Stimulated activated CD4-positive, alpha-beta T cell treated with anti-CD3 and anti-CD28 coated beads, Interleukin-12 subunit alpha, Interleukin-12 subunit beta, amount 100 ng/mL, for 4 hours (primary cell): ENCODE measurements at places on chromosomes 11 and 22.

- DNase-seq = no peak
Measured at GRCh38 chr11:71461696-71462095, 8.7 kb downstream of the NADSYN1 start.

- peak; percentile 38 for DNase-seq
Measured at GRCh38 chr11:86800076-86800959, at the start of gene PRSS23. PRSS23 (plus strand) TSS chr11:86800542; CDS start chr11:86807644, 7,102 bp downstream.

DNA sequence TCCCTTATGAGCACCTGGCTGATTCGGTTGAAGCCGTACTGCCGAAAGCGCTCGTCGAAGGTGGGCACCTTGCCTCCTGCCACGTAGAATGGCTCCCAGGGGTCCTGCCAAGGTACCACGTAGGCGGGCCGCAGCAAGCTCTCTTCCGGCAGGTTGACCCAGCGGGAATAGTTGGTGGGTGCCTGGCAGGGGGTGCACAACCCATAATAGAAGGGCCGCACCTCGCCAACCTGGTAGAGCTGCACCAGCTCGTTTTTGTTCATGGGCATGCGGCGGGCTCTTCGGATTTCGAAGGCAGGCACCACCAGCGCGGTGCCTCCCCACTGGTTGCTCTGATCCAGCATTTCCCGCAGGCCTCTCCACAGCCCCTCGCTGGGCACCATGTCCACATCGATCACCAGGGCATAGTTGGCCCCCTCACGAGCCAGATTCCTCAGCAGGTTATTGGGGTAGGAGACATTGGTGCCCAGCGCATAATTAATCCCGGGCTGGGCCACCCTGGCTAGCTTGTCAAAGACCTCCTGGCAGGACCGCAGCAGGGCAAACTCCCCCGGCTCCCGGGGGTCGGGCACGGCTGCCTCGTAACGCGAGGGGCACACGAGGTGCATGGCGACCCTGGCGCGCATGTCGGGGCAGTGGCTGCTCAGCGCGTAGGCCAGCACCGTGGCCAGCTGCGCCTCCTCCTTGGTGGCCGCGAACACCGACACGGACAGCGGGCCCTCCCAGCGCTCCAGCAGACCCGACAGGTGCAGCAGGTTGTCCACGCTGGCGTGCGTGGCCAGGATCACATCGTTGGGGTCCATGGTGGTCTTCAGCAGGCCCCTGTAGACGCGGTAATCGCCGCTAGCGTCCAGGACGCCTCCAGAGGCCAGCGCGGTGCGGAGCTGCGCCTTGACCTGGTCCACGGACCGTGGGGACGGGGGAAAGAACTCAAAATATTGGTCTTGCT is 679 bp downstream of the B4GAT1 start:
- DNase-seq = no peak

DNA sequence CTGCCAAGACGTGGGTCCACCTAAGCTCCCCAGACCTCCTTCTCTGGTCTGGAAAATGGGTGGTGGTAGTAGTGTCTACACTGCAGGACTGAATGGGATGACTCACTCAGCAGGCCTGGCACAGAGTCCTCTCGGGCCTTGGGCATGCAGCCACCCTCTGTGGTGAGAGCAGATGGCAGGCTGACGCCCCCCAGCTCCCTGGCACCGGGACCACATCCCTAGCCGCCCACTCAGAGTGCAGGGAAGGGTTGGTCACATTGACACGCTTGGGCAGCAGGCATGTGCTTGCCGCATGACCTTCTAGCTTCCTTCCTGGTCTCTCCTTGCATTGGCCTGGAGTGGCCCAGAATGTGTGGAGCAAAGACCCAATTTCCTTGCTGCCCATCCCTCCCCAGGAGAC is 30.7 kb upstream of the PRODH start:
- no peak for DNase-seq

DNA sequence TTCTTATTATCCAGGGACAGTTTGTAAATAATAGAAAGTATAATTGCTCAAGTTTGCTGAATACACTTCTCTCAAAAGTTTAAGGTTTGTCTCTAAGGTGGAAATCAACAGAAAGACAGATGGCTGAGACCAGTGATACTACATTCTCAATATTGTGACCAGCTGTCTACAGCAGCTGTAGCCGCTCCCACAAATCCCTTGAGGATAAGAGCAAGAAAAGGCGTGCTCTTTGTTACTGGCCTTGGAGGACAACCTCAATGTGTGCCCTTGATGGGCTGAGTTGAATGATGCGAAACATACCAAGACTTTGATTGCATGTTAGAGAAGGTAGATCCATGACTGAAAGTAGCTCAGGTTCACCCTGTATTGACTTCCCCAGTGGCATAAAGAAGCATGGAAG is 6.1 kb downstream of the OR6M1 start:
- DNase-seq = no peak

GRCh38 chr11:118435290-118435892 is 901 bp upstream of the KMT2A start:
- peak; percentile 57 for DNase-seq

DNA sequence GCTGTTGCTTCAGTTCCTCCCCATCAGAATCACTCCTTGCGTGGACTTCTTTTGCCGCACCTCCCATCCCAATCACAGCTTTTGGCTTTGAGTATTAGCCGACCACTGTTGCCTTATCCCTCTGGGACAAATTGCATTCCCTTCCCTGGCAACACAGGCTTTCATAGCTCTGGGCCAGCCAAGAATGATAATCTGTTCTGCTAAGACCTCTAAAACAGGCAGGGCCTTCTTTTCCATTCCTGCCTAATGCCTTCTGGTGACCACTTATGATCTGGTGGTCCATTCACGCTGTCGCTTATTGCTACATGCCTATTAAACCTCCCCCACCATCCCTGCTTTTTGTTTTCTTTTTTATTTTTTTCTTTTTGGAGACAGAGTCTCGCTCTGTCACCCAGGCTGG is 9.6 kb downstream of the SEC14L2 start:
- no peak for DNase-seq

GRCh38 chr11:10519630-10520029 is 21.4 kb downstream of the RNF141 start:
- DNase-seq = no peak

DNA sequence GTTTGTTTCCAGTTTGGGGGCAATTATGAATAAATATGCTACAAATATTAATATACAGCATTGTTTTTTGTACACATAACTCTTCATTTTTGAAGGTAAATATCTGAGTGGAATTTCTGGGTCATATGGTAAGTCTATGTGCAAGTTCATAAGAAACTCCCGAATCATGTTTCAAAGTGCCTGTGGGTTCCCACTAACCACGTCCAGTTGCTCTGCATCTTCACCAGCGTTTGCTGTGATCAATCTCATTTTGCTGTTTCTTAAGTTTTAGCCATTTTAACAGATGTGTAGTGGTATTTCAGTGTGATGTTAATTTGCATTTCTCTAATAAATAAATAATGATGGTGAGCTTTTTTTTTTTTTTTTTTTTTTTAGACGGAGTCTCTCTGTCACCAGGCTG is 14.2 kb upstream of the CSRP3 start:
- no peak for DNase-seq

- DNase-seq = no peak
Measured at GRCh38 chr11:114773541-114774338, 95.4 kb downstream of the NXPE2 start.

DNA sequence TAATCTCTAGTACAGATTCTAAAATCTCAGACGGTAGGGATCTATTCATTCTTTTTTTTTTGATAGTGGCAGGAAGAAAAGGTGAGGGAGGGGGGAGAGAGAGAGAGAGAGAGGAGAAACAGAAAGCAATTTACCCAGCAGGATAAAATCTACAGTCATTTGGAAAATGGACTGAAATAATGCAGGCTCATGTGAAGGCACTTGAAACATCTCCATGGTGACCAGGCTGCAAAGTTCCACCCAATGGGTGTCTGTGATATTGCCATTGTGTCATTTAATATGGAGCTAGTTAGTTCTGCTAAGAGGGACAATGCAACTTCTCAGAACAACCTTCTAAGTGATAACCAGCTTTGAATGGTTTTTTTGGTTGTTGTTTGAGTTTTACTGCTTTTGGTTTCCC is 165.2 kb upstream of the RAG2 start:
- no peak for DNase-seq

- no peak for DNase-seq
Measured at GRCh38 chr11:76772100-76772782, 10.9 kb upstream of the TSKU start.
